Activated CD4-positive, alpha-beta memory T cell treated with anti-CD3 and anti-CD28 coated beads, Interleukin-2, amount 10 ng/mL, durations not matched to agents 7 days and 5 days (primary cell): ENCODE measurements at places on chromosomes 12 and 14.

DNA sequence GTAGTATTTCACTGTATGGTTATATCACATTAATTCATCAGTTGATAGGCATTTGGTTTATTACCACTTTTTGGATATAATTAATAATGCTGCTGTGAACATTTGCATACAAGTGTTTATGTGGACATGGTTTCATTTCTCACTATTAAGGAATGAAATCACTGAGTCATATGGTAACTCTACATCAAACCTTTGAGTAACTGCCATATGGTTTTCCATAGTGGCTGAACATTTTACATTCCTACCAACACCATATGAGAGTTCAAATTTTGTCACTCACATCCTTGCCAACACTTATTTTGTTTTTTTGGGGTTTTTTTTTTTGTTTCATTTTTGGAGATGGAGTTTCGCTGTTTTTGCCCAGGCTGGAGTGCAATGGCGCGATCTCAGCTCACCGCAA is 30.2 kb upstream of the EAPP start:
- DNase-seq: no peak

DNA sequence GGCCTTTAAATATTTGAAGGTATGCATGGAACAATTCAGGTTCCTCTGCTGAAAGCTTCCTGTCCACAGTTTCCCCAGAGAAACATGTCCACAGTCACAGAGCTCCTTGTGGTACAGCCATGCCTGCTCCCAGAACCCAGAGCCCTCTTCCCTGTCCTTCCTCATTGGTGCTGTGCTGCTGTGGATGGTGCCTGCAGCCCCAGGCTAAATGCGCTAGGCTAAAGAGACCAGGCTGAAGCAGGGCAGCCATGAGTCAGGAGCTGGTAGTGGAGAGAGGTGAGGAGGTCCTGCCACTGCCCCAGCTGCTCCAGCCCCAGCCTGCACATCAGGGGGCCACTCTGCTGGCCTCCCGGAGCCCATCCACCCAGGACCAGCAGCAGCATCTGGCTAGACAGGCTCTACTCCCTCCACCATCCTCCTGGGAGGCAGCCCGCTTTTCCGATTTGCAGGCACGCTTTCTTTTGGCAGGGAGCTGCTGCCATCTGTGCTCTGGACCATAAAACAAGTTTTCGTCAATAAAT is 65.4 kb upstream of the DDX11 start:
- no peak for DNase-seq

- DNase-seq: no peak
These were observed 159.2 kb downstream of the NRXN3 start for GRCh38 chr14:78329371-78329770.

DNA sequence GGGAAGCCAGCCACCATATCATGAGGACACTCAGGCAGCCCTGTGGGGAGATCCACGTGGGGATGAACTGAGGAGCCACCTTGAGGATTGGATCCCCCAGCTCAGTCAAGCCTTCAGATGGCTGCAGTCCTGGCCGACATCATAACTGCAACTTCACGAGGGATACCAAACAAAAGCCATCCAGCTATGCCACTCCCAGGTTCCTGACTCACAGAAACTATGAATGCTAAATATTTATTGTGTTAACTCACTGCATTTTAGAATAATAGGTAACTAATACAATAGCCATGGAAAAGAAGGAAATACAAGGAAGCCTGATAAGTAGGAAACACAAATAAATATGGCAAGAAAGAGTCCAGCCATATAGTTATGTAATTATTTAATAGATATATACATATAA is 42.1 kb upstream of the FAM222A start:
- DNase-seq: no peak

GRCh38 chr12:66365718-66366490 is 63.6 kb downstream of the HELB start:
- no peak for DNase-seq

- no peak for DNase-seq
These were observed 223.7 kb downstream of the KCNC2 start for GRCh38 chr12:74985986-74986319.

- DNase-seq: no peak
These were observed 101.4 kb upstream of the RTL1 start for GRCh38 chr14:101004954-101005353.

DNA sequence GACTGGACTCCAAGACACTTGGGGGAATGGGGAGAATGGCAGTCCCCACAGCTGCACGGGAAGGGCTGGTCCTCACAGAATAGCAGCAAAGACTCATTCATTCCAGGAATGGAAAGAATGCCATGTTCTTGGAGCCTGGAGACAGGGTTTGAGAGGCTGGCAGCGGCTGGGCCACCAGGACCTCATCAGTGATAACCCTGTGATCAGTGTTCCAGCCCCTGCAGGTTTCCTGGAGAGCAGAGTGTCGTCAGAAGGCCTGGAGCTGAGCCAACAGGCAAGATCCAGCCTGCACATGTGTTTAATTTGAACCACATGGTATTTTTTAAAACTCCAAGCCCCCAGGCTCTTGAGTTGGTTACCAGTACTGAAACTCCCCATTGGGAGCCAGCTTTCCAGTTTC is 11.3 kb downstream of the BDKRB1 start:
- DNase-seq: no peak
